ENCODE measurements at places on chromosomes 4 and X. TPM values are rescaled to one million over a fixed set of nuclear protein-coding genes. Genes with fewer than 3 reads are reported as not detected.

The HPGD gene
- total RNA-seq = 158 TPM

The HPGDS gene
- 3.9 TPM for total RNA-seq

- no peaks in the 10 kb centered on the region for H3K4me1 ChIP-seq
- H3K36me3 ChIP-seq = no peaks in the 10 kb centered on the region
- DNase-seq = no peak
- no peaks in the 10 kb centered on the region for H3K27me3 ChIP-seq
These were observed 191.2 kb downstream of the CFAP299 start for GRCh38 chr4:80526697-80527096.

DNA sequence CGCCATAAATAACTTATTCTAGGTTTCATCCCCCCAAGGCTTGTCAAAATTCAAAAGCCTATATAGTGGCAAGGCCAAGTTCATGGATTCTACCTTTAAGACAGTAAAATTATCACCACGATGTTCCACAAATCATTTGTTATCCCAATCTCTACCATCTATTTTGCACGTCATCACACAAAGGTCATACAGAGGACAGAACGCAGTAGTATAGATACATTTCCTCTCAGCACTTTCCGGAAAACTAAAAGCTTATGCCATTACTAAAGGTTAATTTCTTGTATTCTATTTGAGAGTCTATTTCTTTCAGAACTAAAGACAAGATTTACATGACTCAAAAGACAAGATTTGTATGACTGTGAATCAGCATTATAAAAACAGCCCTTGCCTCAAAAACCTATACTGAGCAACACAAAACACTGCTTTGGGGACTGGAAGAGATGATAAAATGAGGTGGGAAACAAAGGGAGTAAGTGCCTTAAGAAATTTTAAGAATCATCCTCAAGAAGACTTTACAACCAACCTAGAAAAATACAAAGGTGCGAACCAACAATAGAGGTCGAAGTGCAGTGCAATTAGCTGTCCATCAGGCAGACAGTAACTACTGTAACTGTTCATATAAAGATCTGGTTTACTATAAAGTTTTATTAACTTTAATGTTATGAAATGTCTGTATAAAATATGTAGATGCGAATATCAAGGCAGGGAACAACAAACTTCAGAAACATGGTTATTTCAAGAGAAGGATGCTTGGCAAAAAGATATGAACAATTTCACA, 7.6 kb downstream of the UBE2D3 start:
- H3K27me3 ChIP-seq = no peaks in the 10 kb centered on the region
- peaks cover under 1% of the 10 kb centered on the region for H3K36me3 ChIP-seq
- no peak overlapping the region for H3K27ac ChIP-seq
- H3K4me3 ChIP-seq = no peak overlapping the region
- H3K4me1 ChIP-seq = peaks cover 53% of the 10 kb centered on the region
- no peak for DNase-seq

- no peaks in the 10 kb centered on the region for H3K4me1 ChIP-seq
- no peak overlapping the region for H3K27ac ChIP-seq
- no peaks in the 10 kb centered on the region for H3K36me3 ChIP-seq
- no peak for DNase-seq
- H3K27me3 ChIP-seq = no peaks in the 10 kb centered on the region
These were observed 229.7 kb upstream of the DKK2 start for GRCh38 chr4:107265859-107266258.

The DGKK gene
- total RNA-seq = not detected

- no peaks in the 10 kb centered on the region for H3K4me1 ChIP-seq
- no peaks in the 10 kb centered on the region for H3K27me3 ChIP-seq
- H3K27ac ChIP-seq = no peak overlapping the region
- peaks cover 16% of the 10 kb centered on the region for H3K36me3 ChIP-seq
- no peak for DNase-seq
These were observed 6.1 kb downstream of the TMEM192 start for GRCh38 chr4:165106518-165106917.

DNA sequence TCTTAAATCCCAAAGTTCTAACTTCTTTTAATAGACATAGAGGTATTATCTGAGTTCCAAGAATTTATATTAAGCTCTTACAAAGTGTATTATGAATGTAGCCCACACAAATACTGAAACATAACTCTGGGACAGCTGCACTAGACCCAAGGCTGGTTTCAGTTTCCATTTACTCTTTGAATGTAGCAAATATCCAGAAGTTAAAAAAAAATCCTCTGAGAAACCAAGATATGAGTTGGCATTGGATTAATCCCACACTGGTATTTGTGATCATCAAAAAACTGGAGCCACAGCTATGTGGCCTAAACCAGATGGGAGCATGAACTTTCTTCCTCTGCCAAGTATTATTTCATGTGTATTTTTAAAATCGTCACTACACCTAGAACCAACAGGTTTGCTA, 23.6 kb upstream of the SMPX start:
- no peaks in the 10 kb centered on the region for H3K27me3 ChIP-seq
- H3K4me3 ChIP-seq = no peak overlapping the region
- H3K36me3 ChIP-seq = no peaks in the 10 kb centered on the region
- no peaks in the 10 kb centered on the region for H3K4me1 ChIP-seq

- no peak overlapping the region for H3K4me3 ChIP-seq
- no peak for DNase-seq
- no peaks in the 10 kb centered on the region for H3K4me1 ChIP-seq
- no peak overlapping the region for H3K27ac ChIP-seq
- H3K27me3 ChIP-seq = no peaks in the 10 kb centered on the region
- H3K36me3 ChIP-seq = no peaks in the 10 kb centered on the region
These were observed 294.8 kb downstream of the PACRGL start for GRCh38 chr4:20995015-20995414.

The CLNK gene
- 4.1 TPM for total RNA-seq

DNA sequence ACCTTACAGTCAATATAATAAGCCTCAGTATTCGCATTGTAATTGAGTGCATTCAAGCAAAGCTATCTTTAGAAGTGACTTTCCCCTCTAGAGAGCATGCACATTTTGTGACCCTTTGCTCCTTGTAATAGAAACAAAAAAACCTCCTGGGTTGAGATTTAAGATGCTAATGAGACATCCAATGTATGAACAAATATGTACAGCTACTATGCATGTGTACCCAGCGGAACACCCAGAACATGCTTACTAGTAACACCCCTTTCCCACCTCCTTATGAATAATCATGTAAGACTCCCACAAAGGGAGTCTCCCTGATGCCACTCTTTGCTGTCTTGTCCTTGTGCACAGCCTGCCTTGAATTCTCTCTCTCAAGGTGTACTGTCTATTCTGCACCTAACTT, 205.5 kb downstream of the PRR32 start:
- no peaks in the 10 kb centered on the region for H3K27me3 ChIP-seq
- DNase-seq = no peak
- H3K4me1 ChIP-seq = no peaks in the 10 kb centered on the region
- no peak overlapping the region for H3K27ac ChIP-seq

- DNase-seq = no peak
- H3K27me3 ChIP-seq = no peaks in the 10 kb centered on the region
- H3K36me3 ChIP-seq = no peaks in the 10 kb centered on the region
- H3K27ac ChIP-seq = no peak overlapping the region
- H3K4me3 ChIP-seq = no peak overlapping the region
- no peaks in the 10 kb centered on the region for H3K4me1 ChIP-seq
These were observed 56.5 kb upstream of the PGM2 start for GRCh38 chr4:37770016-37770415.

DNA sequence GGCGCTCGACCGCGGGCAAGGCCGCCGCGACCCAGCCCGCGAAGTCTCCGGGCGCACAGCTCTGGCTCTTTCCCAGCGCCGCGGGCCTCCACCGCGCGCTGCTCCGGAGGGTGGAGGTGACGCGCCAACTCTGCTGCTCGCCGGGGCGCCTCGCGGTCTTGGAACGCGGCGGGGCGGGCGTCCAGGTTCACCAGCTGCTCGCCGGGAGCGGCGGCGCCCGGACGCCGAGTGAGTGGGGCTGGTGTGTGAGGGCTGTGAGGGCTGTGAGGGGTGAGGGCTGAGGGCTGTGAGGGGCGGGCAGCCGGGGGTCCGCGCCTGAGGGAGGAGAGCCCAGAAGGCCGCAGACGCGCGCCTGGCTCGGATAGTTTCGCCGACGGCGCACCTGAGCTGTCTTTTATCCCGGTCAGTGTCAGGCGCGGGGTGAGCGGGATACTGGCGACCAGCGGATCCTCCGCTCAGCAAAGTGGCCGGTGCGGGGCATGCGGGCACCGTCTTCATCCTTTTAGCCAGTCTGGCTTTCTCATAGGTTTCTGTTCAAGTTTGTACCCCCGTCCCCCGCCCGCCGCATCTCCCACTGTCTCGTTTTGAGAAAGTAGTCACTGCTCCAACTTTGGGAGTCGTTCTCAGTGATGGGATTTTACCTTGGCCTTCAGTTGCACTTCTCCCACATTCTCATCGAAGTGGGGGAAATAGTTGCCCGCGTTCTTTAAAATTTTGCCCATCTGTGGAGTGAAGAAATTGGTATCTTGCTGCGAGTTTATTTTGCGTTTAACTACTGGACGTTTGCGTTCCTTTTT, 586 bp downstream of the HERC5 start:
- no peaks in the 10 kb centered on the region for H3K27me3 ChIP-seq
- H3K4me1 ChIP-seq = no peaks in the 10 kb centered on the region
- no peak for DNase-seq
- peak overlapping the region; percentile 68 for H3K4me3 ChIP-seq

DNA sequence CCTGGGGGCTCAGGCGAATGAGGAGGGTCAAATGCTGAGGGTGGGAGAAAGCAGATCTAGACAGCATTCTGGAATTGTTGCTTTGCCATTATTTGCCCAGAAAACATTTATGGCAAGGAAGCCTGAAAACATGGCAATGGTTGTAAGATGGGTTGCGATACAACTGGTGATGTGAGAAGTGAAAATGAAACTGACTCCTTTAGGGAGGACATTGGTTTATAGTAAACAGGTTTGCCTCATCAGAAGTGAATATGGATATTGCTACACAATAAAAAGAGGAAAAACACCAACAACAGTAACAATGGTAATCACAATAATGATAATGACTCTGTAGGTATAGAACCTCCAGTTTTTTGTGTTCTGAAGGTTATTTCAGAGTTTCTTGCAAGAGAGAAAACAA, 107.0 kb upstream of the TBC1D9 start:
- no peak overlapping the region for H3K27ac ChIP-seq
- no peaks in the 10 kb centered on the region for H3K27me3 ChIP-seq
- H3K4me1 ChIP-seq = no peaks in the 10 kb centered on the region
- no peak overlapping the region for H3K4me3 ChIP-seq
- no peaks in the 10 kb centered on the region for H3K36me3 ChIP-seq

The OCIAD1 gene
- 120 TPM for total RNA-seq

DNA sequence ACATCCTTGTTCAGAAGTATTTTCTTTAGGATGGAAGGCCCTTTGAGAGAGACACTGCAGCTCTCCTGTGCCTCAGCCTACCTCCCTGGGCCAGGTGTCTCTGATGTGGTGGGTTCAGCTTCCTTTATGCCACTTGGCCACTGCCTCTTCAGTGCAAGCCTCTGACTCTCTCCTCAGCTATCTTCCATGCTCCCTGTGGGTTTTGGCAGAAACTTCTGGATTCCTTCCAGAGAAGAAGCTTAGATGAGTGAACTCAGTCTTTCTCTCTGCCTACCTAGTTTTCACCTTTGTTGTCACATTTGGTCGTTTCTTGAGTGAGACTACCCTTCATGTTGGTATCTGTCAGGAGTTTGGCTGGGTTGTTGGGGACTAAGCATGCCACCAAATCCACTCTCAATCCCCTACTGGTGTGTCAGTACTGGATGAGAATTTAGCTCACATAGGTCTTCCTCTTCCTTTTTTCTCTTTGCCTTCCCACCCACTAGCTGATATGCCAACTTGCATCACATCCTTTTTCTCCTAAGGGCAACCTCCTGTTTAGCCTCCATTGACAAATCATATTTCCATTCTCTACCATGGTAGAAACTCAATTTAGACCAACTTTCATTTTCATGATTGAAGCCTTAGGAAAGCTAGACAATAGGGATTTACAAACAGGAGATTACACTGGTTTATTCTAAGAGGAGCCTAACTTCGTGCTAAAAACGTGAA, 32.0 kb downstream of the IL15 start:
- H3K27ac ChIP-seq = no peak overlapping the region
- no peak for DNase-seq
- H3K4me1 ChIP-seq = no peaks in the 10 kb centered on the region
- H3K27me3 ChIP-seq = no peaks in the 10 kb centered on the region

GRCh38 chrX:129655547-129656249, 942 bp upstream of the APLN start:
- no peak overlapping the region for H3K4me3 ChIP-seq
- no peak overlapping the region for H3K27ac ChIP-seq

The TMPRSS11F gene
- total RNA-seq = not detected

The SMIM14 gene
- total RNA-seq = 33.8 TPM

- no peaks in the 10 kb centered on the region for H3K27me3 ChIP-seq
- no peaks in the 10 kb centered on the region for H3K36me3 ChIP-seq
- H3K27ac ChIP-seq = no peak overlapping the region
- H3K4me3 ChIP-seq = no peak overlapping the region
These were observed 53.8 kb downstream of the ARHGAP6 start for GRCh38 chrX:11611965-11612364.

DNA sequence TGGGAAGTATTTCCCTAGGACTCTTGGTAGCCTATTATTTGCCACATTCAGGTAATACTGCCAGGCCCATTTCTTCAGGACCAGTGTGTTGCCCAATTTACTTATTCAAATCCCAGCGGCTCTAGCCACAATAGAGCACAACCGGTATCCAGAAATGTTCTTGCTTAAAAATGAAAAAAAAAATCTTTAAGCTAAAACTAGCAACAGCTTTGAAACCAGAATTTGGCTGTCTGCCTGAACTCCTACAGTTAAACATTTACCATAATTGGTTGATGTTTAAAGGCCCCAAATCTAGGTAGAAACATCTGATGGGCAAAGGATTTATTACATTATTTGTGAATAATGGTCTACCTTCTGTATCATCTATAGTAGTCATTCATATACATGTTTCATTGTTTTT, 930 bp upstream of the SLITRK4 start:
- no peaks in the 10 kb centered on the region for H3K27me3 ChIP-seq
- H3K36me3 ChIP-seq = no peaks in the 10 kb centered on the region
- H3K27ac ChIP-seq = no peak overlapping the region
- no peak for DNase-seq
- no peak overlapping the region for H3K4me3 ChIP-seq

The MAGEA10 gene
- not detected for total RNA-seq

Data from Peyer's patch (tissue), 4 donors.